ENCODE measurements at places on chromosomes 4 and X. TPM values are rescaled to one million over a fixed set of nuclear protein-coding genes. Genes with fewer than 3 reads are reported as not detected.
A peak's percentile ranks its signal among the peaks of the same experiment; 100 is the strongest.

DNA sequence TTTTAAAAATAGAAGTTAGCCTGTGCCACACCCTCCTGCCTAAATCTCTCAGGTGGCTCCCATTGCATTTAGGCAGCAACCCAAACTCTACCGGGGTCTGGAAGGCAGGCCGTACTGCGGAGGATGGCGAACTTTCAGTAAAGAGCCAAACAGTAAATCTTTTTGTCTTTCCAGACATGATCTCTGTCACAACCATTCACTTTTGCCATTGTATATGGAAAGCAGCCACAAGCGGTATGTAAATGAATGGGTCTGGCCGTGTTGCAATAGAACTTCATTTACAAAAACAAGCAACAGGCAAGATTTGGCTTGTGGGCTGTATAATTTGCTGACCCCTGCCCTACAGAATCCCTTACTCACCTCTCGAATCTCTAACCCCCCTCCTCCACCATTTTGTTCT, 3.3 kb downstream of the RADX start:
- no peak for DNase-seq

DNA sequence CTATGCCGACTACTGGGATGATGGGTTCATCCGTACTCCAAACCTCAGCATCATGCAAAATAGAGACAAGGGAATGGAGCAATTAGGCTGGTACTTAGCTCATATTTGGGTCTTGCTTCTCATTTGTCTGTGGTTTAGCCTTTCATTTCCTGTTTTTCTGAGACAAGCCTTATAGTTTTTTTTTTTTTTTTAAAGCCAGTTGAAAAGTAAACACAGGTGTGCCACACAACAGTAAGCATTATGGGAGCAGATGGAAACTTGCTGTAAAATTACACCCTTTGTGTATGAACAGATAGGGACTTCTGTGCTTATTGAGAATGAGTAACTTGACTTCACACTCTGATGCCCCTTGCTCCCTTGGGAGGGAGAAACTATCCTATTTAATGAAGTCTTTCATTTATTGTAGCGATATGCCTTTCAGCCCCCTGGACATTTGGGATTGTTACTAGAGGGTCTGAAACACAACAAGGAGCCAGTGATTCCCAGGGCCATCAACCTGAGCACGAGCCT, 13.7 kb downstream of the RASSF6 start:
- peak; percentile 26 for DNase-seq

- no peak for DNase-seq
Observed at GRCh38 chr4:14807856-14808255, 194.4 kb upstream of the CPEB2 start.

GRCh38 chr4:124178449-124179021, 534.0 kb downstream of the ANKRD50 start:
- DNase-seq, result no peak

GRCh38 chr4:1843852-1844251, 12.1 kb downstream of the LETM1 start:
- DNase-seq, result no peak

GRCh38 chr4:150354214-150354796, 227.6 kb upstream of the MAB21L2 start:
- DNase-seq, result no peak

GRCh38 chrX:121260596-121261240, 213.3 kb downstream of the GLUD2 start:
- no peak for DNase-seq

DNA sequence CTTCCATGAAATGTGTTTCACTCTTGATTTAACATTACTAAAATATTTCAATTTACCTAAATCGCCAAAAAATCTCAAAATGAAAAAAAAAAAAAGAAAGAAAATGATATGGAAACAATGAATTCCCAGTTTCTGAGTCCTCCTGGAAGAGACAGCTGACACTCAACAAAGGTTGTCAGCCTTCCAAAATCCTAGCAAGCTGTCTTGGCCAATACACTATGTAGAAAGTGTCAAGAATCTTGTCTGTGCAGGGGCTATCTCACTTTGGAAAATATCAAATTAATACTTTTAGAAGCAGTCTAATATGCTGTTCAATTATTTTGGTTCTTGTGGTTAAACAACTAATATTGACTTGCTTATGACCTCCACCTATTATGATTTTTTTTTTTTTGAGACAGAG, 8.7 kb downstream of the DKK2 start:
- DNase-seq, result no peak

GRCh38 chrX:106976416-106976815, 23.6 kb downstream of the MORC4 start:
- DNase-seq, result no peak

DNA sequence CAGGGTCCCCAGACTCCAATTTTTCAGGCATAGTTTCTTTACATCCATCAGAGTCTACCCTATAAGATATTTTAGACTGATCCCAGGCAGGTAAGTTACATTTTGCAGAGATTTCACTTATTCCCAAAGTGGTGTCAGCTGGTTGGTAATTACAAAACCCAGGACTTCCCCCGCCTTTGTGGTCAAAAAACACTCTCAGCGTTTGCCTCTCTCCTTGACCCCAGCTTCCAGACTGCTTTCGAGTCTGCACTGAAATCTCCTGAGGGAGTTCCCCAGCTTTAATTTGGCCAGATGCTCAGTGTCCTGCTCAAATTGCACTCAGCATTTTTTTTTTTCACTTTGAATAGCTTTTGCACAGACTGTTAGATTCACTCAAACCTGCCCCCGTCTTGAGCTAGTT, 11.2 kb upstream of the AMOT start:
- DNase-seq, result no peak

- DNase-seq, result no peak
Observed at GRCh38 chr4:179352221-179352620, 1910.0 kb upstream of the AGA start.

DNA sequence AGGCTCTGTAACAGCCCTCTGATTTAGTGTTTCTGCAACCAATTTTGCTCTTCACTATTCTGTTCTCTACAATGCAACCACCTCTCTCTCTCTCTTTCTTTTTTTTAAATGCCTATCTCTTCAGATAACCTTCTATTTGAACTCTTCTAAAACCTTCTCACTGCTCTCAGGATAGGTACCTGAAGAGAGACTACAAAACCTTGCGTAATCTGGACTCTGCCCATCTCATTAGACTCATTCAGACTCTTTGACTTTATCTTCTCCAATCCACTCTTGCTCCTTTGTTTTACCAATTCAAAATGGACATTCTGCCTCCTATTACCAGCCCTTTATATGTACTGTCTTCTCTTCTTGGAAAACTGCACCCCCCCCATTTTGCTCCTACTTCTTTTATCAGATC, 291.6 kb downstream of the CAMK2D start:
- no peak for DNase-seq

GRCh38 chr4:7649741-7650531, 215.2 kb upstream of the PSAPL1 start:
- peak; percentile 47 for DNase-seq

- no peak for DNase-seq
Observed at GRCh38 chrX:24398766-24399165, 38.3 kb downstream of the SUPT20HL1 start.

GRCh38 chr4:99790796-99791617, 25.6 kb upstream of the DAPP1 start:
- no peak for DNase-seq

DNA sequence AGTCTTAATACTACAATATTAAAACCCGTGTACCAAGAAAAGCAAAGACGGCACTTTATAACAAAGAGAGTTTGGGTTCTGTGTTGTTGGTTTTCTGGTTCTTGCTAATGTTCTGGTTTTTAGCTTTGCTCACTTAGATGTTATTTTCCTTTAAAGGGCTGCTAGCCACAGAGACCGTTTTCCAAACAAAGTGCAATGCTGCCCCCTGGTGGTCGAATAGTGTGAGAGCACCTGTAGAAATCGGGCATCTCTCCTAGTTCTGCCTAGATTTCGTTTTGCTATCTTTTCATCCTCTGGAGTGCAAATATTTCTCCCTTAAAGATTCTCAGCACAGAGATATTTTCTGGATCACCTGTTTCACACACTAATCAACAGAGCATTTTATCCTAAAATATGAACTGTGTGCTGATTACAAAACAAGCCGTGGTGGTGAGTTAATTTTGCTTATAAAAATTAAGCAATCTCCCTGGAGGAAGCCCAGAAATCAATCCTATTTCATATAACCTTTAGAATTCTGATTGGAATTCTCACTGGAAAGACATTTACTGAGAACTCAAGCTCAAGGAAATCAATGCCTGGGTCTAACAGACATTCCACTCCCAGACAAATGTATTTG, 334.5 kb upstream of the NOCT start:
- DNase-seq, result peak; percentile 29

- no peak for DNase-seq
Observed at GRCh38 chr4:6093671-6094070, 75.4 kb upstream of the C4orf50 start.

GRCh38 chrX:150607201-150607600, 38.8 kb downstream of the MTM1 start:
- DNase-seq, result no peak

GRCh38 chrX:23736030-23736429, 7.0 kb downstream of the ACOT9 start:
- no peak for DNase-seq

GRCh38 chr4:174080361-174080760, 203.1 kb downstream of the FBXO8 start:
- no peak for DNase-seq

DNA sequence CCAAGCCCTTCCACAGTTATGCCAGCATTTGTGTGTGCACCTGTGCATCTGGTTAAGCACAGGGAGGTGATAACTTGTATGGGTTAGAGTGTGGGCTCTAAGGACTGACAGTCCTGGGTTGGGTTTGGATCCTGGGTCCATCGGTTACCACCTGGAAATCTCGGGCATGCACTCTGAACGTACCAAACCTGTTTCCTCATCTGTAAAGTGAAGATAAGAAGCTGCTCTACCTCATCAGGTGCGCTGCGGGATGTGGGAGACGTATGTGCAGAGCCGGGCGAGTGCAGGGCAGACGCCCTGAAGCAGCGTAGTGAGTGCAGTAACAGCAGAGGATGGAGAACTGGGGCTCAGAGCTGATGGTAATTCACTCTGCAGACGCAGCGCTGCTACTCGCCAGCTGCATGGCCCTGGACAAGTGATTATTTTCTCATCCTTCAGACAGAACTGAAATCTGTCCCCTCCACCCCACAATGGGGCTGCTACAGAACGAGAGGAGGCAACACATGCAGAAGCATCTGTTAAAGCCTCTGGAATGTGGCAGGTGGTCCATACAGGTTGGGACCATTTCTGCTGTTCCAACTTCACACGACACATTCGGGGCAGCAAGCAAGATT, 64.4 kb downstream of the HADH start:
- DNase-seq, result no peak

DNA sequence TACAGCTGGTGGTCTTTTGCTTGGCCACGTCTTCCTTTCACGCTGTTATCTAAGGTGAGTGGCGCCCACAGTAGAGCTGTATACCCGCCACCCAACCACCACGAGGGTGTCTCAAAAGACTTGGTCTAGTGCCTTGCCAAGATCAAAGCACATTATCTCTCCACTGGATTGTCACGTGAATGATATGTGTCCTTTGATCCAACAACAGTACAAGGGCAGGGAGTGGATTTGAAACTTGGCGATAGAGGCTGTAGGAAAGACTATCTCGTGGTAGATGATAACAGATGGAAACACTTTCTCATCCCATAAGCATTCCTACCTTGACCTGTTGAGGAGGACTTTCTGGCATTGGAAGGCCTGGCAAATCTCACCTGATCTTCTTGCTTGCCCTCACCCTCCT, 37.7 kb upstream of the BCLAF3 start:
- DNase-seq, result no peak

DNA sequence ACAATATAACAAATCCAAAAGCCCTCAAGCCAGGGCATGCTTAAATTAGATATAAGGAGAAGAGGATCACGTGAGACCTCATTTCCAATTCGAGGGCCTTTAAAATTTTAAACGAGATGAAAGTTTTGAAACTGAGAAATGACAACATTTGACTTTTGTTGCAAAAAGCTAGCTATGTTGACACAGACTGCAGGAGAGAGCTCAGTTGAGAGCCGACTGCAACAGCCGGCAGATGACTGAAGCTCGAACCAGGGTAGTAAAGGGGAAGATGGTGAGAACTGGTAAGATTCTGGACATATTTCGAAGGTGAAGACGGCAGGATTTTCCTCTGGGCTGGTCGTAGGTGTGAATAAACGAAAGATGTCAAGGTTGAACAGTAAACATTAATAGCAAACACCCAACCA, 773 bp downstream of the PRMT9 start:
- no peak for DNase-seq

DNA sequence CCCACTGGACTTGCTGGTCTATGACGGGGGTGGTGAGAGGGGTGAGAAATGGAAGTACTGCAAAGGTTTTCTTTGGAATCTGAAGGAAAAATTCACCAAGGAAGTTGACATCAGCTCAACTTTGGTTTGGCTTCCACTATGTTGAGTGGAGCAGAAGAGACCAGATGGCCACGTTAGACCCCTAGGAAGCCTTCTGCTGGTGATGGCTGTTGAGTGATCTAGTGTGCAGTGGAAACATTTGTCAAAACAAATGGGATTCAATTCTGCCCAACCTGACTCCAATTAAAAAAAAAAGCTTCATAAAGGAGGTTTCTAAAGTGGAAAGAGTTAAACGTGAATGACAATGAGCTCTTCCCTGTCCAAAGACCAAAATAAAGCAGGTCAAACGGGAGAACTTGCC, 25.7 kb downstream of the SEL1L3 start:
- DNase-seq, result no peak

- DNase-seq, result no peak
Observed at GRCh38 chr4:65661471-65661870, 8.8 kb downstream of the EPHA5 start.

- no peak for DNase-seq
Observed at GRCh38 chr4:82594456-82594855, 32.7 kb upstream of the TMEM150C start.

CPXCR1 gene
- not detected for total RNA-seq

SLIT2 gene
- not detected for total RNA-seq

GPR50 gene
- not detected for total RNA-seq

SLC6A8 gene
- total RNA-seq, result 3.4 TPM

PCYT1B gene
- total RNA-seq, result 0.89 TPM

ZNF630 gene
- 1.5 TPM for total RNA-seq

USP26 gene
- not detected for total RNA-seq

SYNPO2 gene
- 0.35 TPM for total RNA-seq

CCKAR gene
- total RNA-seq, result not detected

SHROOM3 gene
- not detected for total RNA-seq

All from CD4-positive, CD25-positive, alpha-beta regulatory T cell (primary cell).